AG10803 (cell line): ENCODE measurements at places on chromosomes 6 and 20.
A peak's percentile ranks its signal among the peaks of the same experiment; 100 is the strongest.

- no peak for DNase-seq
Measured at GRCh38 chr20:57161478-57162361, 104.7 kb downstream of the BMP7 start.

DNA sequence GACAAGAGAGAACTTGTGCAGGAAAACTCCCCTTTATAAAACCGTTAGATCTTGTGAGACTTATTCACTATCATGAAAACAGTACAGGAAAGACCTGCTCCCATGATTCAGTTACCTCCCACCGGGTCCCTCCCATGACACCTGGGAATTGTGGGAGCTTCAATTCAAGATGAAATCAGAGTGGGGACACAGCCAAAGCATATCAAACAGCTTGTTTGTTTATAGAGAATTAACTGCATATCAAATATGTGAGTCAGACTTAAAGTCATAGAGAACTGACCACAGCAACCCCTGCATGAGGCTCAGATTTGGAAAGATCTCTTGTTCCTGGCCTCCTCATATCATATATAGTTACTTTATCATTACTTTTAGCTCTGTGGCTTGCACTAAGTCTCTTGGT, 29.1 kb upstream of the HDAC2 start:
- DNase-seq, result peak; percentile 54

GRCh38 chr20:17955302-17955701, 13.3 kb downstream of the SNX5 start:
- no peak for DNase-seq

- no peak for DNase-seq
Measured at GRCh38 chr6:108484016-108484415, 76.7 kb upstream of the FOXO3 start.

GRCh38 chr6:155067956-155068615, 73.0 kb downstream of the TIAM2 start:
- no peak for DNase-seq

GRCh38 chr6:28664870-28665396, 139.3 kb downstream of the GPX5 start:
- no peak for DNase-seq

DNA sequence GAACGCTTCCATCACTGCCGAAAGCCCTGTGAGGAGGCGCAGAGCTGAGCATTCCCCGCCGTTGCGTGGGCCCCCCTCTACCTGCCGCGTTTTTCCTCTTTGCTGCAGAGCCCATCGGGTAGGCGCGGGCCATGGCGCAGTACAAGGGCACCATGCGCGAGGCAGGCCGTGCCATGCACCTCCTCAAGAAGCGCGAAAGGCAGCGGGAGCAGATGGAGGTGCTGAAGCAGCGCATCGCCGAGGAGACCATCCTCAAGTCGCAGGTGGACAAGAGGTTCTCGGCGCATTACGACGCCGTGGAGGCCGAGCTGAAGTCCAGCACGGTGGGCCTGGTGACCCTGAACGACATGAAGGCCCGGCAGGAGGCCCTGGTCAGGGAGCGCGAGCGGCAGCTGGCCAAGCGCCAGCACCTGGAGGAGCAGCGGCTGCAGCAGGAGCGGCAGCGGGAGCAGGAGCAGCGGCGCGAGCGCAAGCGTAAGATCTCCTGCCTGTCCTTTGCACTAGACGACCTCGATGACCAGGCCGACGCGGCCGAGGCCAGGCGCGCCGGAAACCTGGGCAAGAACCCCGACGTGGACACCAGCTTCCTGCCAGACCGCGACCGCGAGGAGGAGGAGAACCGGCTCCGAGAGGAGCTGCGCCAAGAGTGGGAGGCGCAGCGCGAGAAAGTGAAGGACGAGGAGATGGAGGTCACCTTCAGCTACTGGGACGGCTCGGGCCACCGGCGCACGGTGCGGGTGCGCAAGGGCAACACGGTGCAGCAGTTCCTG, 693 bp downstream of the FAM50B start:
- no peak for DNase-seq
